Mesendoderm (in vitro differentiated cells): ENCODE measurements at places on chromosomes 11 and 22.

- no peak for DNase-seq
These were observed 3.4 kb downstream of the PTGDR2 start for GRCh38 chr11:60852117-60852981.

DNA sequence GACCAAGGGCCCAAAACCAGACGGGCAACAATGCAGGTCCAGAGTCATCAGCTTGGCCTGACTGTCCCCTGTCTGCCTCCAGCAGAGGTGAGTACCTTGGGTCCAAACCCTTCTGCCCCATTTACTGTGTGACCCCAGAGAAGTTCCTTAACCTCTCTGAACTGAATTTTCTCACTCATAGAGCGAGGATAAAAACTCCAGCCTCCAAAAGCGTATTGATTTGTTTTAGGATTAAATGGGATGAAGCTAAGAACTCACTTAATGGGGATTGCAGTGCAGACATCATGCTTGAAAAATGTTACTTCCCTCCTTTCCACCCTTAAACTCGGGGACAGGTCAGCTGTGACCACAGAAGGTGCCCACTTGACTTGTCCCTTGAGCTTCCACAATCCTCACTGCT, 22.6 kb downstream of the IGLL1 start:
- no peak for DNase-seq

DNA sequence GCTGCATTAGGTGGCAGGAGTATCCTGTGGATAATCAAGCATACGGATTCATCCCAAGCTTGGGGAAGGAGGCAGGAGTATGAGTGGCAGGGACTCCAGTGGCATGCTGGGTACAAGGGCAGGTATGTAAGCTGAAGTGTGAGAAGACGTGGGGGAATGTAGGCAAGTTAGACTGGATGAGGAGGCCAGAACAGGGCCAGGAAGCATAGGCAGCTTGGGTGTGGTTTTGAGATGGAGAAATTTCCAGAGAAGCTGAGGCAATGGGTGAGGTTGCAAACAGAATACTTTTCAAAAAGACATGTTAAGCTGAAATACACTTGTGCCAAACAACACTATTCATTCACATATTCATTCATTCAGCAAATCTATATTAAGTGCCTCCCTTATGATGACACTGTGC, 43.1 kb upstream of the AMOTL1 start:
- no peak for DNase-seq

- DNase-seq = no peak
These were observed 42.6 kb downstream of the FLRT1 start for GRCh38 chr11:64078284-64078683.

GRCh38 chr11:130379276-130379675, 49.1 kb downstream of the ADAMTS8 start:
- no peak for DNase-seq

GRCh38 chr11:109329716-109330115, 92.3 kb upstream of the C11orf87 start:
- no peak for DNase-seq

DNA sequence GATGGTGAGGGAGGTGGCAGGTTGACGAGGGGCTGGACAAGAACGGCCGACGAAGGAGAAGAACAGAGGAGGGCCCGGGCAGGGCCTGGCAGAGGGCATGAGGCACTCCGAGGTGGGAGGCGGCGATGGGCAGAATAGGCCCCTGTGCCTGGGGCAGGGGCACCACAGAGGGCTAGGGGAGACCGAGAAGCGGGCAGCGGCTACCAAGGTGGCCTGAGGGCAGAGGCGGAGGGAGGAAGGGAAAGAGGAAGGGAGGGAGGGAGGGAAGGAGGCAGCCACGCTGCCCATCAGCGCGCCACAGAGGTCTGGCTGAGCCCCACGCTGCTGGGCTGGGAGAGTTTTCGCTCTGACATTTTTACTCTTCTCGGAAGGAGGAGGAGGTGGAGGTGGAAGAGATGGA, 11.3 kb downstream of the LSP1 start:
- no peak for DNase-seq

DNA sequence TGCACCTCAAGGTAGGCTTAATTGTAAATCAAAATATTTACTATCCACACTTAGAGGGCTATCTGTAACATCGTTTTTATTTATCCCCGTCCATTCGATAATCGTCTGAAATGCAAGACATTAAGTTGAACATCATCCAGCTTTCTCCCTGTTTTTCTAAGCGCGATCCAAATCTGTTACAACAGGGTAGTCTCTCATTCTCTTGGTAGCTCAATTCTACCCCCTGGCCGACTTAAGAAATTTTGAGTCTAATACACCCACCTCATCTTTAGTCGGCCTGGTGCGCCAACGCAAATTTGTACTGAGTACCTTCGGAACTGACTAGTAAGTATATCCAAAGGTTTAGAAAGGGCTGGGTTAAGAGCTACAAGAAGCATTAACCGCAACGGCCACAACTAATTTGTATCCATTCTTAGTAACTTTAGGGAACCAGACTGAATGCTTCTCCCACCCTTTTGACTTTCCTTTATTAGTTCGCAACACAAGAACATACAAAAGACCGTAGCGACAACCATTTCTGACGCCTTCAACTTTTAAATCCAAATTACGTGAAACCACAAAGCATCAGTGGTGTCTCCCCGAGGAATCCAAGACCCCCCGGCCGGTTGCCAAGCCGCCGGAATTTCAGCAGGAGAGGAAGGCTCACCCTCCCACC, 1.0 kb upstream of the ZNF143 start:
- DNase-seq = peak; percentile 64

DNA sequence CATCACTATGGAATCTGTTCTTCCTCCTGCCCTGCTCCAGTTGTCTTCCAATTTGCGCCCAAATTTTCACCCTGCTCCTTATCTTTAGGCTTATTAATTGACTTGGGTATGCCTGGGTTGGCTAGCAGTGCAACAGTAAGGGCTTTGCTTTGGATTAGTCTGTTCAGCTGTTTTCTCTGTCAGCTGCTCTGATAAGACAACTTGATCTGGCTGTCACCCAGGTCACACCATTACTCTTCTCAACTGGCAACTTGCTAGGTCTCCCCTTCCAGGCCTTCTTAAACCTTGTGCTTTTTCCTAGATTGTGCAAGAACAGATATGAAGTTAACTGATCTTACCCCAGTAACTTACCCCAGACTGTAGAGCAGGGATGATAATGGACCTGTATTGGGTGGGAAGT, 357.8 kb upstream of the LARGE1 start:
- peak; percentile 88 for DNase-seq

DNA sequence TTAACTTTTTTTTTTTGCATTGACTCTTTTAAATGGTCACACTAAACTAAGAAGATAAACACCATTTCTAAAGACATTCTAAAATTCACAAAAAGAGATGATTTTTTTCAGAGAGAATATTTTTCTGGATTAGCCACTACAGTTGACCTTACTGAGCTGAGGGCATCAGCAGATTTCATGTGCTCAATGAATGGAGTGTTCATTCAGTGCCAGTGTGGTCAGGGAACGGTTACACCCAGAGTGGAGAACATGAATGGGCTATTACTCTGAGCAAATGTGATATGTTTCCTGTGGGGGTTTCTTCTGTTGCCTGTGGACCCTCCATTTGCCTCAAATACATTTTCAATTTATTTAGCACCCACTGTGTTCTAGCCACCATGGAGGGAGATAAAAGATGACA, 19.1 kb downstream of the PKNOX2 start:
- DNase-seq = no peak

DNA sequence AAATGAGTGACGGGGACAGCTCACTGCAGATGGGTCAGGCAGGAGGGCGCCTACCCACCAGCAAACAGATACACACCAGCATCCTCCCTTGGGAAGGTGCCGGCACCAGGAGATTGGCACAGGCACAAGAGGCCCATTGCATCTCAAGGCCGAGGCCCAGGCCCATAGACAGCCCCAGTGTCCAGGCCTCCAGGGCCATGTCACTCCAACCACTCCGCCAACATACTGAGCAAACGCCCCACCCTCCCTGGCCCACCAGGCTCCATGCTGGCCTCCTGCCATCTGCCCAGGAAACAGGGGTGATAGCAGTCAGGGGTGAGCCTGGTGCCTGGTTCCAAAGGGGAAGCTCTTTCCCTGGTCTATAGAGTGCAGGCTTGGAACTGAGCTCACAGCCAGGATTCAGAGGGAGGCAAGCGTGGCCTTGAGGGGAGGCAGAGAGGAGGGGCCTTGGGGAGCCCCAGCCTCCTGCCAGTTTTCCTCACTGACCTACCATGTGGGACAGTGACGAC, 34.7 kb downstream of the PISD start:
- DNase-seq = no peak

- DNase-seq = no peak
These were observed 17.3 kb upstream of the PKNOX2 start for GRCh38 chr11:125147280-125147679.

GRCh38 chr11:113147249-113147648, 167.1 kb upstream of the TTC12 start:
- peak; percentile 90 for DNase-seq

DNA sequence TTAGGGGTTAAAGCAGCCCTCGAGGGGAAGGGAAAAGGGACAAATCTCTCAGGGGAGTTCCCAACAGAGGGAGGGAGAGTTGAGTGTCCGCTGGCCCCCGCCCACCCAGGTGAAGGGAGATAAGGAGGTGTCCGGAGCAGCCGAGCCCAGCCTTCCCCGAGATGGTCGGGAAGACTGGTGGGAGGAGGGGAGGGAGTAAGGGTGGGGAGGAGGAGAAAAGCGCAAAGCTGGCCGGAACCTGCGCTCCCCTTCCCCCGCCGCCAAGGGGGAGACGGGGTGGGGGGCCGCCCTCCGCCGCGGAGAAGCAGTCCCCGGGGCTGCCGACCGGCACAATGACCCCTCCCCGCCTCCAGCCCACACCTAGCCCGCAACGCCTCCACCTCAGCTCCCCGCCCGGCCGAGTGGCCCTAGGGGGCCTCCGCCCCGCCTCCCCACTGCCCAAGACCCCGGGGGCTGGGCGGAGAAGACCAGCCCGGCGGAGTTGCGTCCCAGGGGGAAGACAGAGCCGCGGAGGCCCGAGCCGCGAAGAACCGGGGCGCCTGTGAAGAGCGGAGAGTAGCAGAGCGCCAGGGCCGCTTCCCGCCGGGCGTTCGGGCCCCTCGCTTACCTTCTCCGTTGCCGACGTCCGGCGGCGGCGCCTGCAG, 479 bp downstream of the RSF1 start:
- peak; percentile 92 for DNase-seq

GRCh38 chr22:23062616-23063538, 7.4 kb upstream of the GNAZ start:
- no peak for DNase-seq

GRCh38 chr22:30028731-30029130, 51.5 kb upstream of the HORMAD2 start:
- DNase-seq = no peak

DNA sequence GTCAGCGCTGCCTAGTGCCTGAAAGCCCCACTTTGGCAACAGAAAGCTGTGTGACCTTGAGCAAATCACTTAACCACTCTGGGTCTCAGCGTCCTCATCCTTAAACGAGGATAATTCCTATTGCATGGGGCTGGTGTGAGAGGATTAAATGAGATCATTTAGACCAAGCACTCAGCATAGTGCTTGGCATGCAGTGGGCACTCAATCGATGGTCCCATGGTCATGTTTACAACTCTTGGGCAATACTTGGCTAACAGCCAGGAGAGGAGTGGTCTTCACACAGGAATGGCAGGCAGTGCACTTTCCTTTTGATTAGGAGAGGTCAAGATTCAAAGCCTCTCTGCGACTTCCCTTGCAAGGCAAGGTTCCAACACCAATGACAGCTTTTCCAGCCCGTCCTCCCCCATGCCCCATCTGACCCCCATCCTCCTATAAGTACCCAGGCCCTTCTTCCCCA, 14.1 kb downstream of the TNKS1BP1 start:
- DNase-seq = no peak

DNA sequence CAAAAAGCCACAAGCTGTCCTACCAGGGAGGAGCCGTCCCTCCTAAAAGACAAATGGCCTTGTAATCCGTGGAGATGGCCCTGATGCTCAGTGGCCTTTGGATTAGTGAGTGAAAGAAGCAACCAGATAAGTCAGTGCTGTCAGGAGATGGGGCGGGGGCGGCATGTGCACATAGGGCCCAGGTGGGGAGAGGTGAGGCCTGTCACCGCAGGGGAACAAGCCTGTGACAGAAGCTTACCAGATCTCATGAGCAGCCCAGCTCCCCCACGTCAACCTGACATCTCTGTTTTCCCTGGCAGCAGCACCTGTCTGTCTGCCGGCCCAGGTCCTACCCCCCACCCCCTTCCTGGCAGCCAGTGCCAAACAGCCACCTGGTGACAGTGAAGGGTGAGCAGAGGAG, 162.6 kb downstream of the BUD13 start:
- no peak for DNase-seq

DNA sequence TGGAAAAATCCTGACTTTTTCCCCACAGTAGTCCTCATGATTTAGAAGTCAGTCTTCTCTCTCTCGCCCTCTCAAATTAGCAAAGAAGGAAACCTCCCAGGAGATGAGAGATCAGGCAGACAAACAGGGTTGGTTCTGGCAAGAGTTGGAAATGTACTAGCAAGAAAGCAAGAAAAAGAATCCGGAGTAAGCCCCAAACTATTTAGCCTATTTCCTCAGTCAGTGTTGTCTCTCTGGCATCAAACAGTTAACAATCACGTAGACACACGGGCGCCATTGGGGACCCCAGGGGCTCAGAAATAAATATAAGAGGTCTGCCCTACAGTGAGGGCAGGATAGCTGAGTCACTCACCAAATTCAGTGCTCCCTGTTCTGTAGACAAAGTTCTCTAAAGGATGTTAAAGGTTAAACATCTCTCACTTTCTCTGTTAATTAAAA, 4.7 kb downstream of the C11orf52 start:
- DNase-seq = peak; percentile 49

- DNase-seq = no peak
These were observed 106.4 kb upstream of the ANO1 start for GRCh38 chr11:69971741-69972140.

DNA sequence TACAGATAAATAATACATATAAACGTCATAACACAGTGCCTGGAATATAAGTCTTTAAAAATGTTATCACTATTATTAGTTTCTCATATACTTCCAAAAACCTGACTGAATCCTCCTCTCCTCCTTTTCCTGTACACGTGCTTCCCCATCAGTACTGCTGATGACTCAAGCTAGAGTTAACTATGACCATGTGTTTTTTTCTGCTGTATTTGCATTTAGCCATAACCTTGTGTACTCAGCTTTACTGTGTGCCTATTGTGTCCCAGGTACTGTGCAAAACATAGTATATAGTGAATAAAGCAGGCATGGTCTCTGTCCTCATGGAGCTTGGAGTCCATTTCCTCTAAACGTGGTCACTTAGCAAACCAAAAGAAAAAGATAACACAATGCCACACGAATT, 56.5 kb upstream of the ARHGAP32 start:
- DNase-seq = no peak

DNA sequence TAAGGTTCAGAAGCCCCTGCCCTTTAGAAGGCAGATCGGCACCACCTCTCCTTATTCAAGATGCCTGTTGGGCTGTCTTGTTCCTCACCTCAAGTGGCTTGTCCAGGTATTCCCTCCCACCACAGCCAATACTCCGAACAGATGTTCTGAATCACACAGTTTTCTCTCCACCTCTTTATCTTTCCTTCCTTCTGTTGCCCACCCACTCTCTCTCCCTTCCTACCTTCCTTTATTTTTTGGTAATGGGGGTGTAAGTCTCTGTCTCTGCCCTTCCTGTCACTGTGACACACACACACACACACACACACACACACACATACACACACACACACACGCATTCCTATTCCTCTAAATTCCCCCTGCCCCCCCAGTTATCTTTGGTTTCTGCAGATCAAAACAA, 8.4 kb downstream of the BEST1 start:
- no peak for DNase-seq

- DNase-seq = no peak
These were observed 18.4 kb downstream of the PSMD13 start for GRCh38 chr11:255176-255575.

GRCh38 chr22:31286360-31287255, 5.7 kb downstream of the PIK3IP1 start:
- DNase-seq = no peak

GRCh38 chr11:34397120-34397519, 39.3 kb upstream of the ABTB2 start:
- DNase-seq = peak; percentile 3
